Right ventricle myocardium superior (tissue), 1 donor: ENCODE measurements at places on chromosomes 11 and 22.

- no peak for DNase-seq
These were observed 127.3 kb downstream of the TENM4 start for GRCh38 chr11:79313530-79313913.

DNA sequence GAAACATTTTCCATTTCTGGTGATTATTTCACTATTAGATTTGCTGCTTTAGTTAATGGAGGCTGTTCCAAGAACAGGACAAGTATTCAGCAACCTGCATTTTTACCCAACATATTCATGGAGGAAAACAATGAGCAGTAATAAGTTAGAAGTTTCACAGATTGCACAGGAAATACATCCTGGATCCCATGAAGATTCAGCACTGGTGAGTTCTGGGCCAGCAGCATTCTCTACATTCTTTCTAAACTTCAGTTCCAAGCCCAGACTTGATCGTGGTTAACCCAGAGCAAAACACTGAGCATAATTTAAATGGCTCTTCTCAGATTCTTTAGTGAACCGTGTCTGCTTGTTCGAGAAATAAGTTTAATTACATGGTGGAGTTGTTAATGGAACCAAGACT is 3.8 kb downstream of the FJX1 start:
- no peak for DNase-seq

DNA sequence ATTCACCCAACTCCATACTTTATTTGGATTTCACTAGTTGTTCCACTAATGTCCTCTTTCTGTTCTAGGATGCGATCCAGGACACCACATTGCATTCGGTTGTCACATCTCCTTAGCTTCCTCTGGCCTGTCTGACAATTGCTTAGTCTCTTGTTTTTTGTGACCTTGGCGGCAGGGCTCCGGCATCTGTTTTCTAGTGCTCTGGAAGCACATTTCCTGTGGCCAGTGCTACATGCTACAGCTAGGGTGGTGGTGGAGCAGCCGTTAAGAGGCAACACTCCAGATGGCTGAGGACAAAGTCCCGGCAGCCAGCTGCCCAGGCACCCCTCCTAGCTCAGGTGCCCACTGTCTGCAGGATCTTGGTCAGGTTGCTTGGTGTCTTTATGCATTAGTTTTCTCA is 6.8 kb downstream of the STX3 start:
- DNase-seq: no peak

DNA sequence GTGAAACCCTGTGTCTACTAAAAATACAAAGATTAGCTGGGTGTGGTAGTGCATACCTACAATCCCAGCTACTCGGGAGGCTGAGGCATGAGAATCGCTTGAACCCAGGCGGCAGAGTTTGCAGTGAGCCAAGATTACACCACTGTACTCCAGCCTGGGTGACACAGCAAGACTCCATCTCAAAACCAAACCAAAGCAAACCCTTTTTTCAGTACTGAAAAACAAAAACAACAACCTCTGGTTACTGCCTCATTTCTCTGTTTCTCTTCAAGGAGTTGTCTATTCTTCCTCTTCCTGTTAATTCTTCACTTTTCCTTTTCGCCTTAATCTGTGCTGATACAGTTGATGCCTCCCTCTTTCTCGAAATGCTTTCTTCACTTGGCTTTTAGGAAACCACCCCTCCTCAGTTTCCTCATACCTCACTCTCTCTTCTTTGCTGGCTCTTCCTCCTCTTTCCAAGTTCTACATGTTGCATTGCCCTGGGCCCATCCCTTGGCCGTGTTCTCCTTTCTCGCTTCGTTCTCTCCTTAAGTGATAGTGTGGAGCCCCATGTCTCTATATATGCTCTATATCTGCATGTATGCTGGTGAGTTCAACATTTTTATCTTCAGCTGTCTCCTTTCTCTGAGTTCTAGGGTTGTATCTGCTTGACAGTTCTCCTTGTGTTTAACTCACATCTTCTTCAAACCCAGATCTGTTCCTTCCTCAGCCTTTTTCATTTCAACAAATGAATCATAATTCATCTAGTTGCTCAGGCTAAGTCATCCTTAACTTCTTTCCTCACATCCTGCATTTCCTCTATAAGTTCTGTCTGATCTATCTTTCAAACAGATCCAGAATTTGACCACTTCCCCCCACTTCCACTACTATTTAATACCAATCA is 37.1 kb downstream of the NUCB2 start:
- DNase-seq: no peak

DNA sequence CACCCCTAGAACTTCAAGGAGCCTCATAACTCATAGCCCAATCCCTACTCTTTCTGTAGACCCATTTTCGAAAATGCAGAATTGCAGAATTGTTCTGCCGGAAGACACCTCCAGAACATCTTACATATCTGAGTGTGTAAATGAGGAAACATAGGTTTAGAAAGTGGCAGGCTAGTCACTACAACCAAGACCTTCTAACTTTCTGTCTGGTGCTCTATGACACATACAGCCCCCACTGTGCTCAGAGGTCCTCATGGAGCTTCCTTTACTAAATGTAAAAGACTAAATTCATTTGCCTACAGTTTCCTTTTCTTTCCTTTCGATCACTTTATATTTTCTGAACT is 132.1 kb upstream of the DDI1 start:
- DNase-seq: no peak

DNA sequence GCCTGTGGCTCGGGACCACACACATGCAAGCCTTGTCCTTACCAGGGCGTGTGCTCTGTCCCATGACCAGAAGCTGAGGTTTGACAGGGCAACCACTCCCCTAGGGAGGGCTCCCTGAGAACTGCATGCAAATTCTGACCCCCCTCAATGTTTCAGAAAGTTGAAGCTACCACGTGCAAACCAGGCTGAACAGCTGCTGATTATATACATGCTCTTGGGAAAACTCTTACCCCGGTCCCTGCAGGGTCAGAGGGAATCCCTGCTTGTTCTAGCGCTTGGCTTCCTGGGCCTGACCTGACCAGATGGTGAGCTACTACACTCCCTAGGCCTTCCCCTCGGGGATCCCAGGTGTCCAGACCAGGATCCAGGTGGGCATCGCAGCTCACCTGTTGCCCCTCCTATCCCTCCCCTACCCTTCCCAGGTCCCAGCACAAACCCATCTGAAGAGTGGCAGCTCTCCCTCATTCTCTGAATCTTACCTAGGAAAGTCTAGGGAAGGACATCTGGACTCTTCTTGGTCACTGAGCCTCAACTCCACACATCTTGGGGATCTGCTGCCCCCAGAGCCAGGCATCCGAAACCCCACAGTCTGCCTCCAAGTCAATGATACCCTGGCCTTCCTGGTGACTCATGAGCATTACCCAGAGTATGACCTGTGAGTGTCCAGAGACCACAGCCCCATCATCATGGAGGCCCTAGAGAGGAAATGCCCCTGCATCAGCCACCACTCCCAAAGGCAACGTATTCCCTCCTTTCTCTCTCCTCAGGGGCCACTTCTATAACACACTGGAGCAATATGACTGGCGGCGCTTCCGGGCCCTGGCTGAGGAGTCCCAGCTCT is 61.5 kb downstream of the BTG4 start:
- DNase-seq: no peak

DNA sequence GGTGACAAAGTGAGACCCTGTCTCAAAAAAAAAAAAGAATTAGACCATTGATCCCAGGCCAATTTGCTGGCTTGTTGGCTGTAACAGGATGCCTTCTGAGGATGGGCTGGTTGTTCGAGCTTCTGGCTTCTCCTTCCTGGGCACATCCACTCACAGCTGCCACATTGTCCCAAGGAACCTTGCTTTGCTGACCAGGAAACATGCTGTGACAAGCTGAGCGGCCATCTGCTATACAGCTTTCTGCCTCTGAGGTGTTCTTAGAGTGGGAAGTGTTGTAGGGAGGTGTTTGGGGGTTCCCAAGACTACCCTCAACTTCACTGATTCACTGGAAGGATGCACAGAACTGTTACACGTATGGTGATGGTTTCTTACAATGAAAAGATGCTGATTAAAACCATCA is 6.5 kb downstream of the SNAP29 start:
- no peak for DNase-seq

GRCh38 chr22:31628969-31629708 is 32.9 kb downstream of the PISD start:
- DNase-seq: no peak

GRCh38 chr11:101482556-101483124 is 101.2 kb downstream of the TRPC6 start:
- no peak for DNase-seq

DNA sequence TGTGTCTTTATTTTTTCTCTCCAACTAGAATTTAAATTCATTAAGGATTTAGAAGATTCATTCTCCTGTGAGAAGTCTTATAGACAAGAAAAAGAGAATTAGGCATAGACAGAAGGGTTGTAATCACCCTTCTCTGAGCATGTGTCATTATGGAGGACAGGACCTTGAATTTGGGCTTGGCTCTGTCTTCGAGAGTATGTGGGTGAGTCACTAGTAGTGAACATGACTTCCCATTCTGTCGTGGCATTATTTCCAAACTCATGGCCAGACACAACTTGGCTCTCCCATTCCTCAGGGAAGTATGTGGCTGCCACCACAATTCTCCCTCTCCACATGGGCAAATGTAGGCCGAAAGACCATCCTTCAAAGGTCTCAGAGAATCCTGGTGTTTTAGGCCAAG is 14.3 kb upstream of the ANKK1 start:
- DNase-seq: no peak

- no peak for DNase-seq
These were observed 31.8 kb downstream of the EIF3M start for GRCh38 chr11:32615422-32615821.

DNA sequence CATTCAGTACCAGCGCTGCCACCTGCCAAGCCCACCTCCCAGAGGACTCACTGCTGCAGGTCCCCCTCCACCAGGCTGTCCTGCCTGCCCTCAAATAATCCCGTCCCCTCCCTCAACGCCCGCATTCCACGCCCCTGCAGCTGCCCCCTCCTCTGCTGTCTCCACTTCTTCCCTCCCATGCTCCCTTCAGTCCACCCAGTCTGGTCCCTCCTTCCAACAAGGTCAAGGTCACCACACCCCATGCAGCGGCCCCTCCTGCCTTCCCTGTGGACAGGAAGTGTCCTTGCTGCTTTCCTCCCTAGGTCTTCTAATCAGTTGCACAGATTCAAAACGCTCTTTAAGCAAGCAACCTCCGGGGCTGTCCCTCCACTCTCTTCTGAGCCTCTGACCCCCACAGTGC is 12.1 kb downstream of the MACROD1 start:
- DNase-seq: no peak

GRCh38 chr11:64631675-64632074 is 40.7 kb downstream of the SLC22A12 start:
- no peak for DNase-seq

- no peak for DNase-seq
These were observed 49.9 kb upstream of the HORMAD2 start for GRCh38 chr22:30030329-30030728.

GRCh38 chr11:3161309-3161708 is 3.8 kb downstream of the OSBPL5 start:
- peak; percentile 47 for DNase-seq

DNA sequence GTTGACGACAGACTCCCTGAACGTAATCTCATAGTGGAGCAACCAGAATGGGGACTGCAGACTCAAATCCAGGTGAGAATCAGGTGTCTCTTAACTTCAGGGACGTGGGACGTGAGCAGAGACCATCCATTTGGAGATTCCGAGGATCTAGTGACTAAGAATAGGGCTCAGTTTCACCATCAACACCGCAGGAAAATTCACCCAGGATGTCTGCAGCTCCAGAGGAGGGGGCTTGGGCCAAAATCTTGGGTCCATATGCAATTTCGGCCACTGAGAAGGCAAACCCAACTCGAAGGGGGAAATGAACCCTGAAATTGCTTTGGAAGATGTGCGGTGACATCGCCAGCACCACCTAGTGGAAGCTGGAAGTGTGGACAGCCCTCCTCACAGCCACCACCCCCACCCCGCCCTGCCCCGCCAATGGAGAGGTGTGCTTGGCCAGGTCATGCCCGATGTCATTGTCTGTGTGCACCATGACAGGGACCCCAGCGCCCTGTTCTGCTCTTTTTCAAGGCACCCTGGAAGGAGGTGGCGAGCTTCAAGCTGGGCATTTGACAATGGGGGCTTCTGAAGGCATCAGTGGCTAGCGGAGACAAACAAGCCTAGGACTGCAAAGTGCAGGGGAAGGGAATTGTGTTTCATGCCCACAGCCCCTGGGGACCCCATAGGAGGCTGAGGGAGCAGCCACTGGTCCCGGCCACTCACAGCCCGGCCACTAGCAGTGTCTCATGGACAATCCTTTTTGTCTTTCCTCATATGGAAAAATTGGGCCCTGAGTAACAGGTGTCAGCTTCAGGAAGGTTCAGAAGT is 24.8 kb downstream of the APOL1 start:
- no peak for DNase-seq

- no peak for DNase-seq
These were observed 66.7 kb upstream of the MYEOV start for GRCh38 chr11:69227271-69227670.

DNA sequence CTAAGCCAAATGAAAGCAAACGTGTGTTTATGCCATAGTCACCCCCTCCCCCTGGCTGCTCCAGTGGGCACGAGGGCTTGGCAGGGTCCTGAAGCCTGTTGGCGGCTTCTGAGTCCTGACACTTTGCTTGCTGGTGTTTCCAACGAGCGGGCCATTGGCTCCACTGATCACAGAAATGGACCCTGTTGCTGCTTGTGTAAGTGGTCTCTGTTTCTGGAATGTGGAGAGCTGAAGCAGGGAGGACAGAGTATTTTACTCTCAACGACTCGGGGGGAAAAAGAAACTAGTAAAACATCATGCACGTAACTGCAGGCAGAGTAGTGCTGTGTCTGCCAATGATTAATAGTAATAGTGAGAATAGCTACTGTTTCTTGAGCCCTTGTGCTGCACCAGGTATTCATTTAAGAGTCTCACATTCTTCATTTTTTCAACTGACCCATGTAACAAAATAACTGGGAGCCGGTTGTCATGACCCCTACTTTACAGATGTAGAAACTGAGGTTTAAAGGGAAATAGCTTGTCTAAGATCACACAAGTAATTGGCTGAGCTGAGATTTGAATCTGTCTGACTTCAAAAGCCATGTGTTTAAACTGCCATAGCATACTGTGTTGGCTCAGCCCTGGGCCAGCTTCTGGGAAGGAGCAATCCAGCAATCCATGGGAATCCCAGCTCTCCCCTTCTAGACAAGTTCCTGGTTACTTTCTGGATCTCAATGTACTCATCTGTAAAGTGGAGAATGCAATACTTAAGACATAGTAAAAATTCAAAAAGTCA is 526.7 kb downstream of the INSC start:
- DNase-seq: no peak

DNA sequence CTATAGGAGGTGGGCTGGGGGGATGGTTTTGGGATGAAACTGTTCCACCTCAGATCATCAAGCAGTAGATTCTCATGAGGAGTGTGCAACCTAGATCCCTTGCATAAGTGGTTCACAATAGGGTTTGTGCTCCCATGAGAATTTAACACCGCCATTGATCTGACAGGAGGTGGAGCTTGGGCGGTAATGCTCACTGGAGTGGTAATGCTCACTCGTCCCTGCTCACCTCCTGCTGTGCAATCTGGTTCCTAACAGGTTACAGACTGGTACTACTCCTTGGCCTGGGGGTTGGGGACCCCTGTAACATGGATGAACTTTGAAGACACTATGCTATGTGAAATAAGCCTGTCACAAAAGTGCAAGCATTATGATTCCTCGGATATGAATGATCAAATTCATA is 87.0 kb upstream of the CLNS1A start:
- DNase-seq: no peak

GRCh38 chr22:37641561-37641949 is 2.1 kb downstream of the SH3BP1 start:
- no peak for DNase-seq

GRCh38 chr11:78074756-78075155 is 4.9 kb downstream of the NDUFC2 start:
- no peak for DNase-seq

GRCh38 chr22:47174671-47175112 is 412.2 kb downstream of the TBC1D22A start:
- peak; percentile 43 for DNase-seq

GRCh38 chr11:1011320-1011698 is 25.2 kb downstream of the MUC6 start:
- DNase-seq: no peak
